ENCODE measurements at places on chromosomes 7 and 10.

- no peak for DNase-seq
These were observed 188.4 kb upstream of the IGFBP3 start for GRCh38 chr7:46109437-46109836.

- DNase-seq, result no peak
These were observed 156.5 kb downstream of the UBE2H start for GRCh38 chr7:129796186-129796775.

DNA sequence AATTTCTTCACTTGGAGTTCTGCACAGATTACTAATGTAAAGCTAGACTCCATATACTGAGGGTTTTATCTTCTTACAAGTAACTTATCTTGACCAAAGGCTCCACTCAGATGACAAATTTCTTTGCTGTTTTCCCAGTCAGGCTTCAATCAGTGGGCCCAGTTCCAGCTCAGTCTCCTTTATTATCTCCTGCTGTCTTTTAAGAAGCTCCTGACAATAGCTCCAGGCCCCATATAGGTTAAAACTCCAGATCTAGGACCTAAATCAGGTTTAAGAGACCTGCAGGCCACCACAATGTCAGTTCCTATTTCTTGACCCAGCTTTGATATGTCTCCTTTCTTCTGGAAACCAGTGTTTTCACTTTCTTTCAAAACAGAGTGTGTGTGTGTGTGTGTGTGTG is 165.2 kb downstream of the RELN start:
- DNase-seq, result no peak

- DNase-seq, result no peak
These were observed 314.6 kb downstream of the C7orf25 start for GRCh38 chr7:42597300-42597699.

DNA sequence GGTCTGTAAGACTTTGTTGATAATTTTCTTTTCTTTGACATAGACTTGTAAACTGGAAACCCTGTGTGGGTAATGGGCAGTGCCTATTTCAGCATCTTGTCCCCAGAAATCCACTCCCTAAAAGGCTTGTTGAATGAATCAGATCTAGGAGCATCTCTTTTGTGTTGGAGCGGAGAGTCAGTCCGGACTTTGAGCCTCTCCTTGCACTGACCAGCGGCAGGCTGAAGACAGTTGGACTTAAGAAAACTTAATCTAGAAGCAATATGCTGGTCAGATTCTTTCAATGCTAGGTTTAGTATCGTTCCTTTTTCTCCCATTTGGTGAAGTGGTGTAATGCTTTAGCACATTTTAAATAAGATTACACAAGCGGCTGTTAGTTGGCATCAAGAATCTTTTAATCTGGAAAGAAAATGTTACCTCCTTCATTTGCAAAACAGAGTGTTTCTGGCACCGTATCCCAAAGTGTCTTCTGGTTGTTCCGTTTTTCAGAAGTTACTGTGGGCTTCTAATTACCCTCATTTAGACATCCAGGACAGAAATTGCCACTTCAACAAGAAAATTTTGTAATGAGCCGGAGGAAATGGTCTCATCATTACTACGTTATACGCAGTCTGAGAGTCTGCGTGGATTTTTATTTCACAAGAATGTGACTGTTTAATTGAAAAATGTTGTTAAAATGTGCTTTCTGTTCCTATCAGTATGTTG is 74.7 kb downstream of the CUX1 start:
- no peak for DNase-seq

DNA sequence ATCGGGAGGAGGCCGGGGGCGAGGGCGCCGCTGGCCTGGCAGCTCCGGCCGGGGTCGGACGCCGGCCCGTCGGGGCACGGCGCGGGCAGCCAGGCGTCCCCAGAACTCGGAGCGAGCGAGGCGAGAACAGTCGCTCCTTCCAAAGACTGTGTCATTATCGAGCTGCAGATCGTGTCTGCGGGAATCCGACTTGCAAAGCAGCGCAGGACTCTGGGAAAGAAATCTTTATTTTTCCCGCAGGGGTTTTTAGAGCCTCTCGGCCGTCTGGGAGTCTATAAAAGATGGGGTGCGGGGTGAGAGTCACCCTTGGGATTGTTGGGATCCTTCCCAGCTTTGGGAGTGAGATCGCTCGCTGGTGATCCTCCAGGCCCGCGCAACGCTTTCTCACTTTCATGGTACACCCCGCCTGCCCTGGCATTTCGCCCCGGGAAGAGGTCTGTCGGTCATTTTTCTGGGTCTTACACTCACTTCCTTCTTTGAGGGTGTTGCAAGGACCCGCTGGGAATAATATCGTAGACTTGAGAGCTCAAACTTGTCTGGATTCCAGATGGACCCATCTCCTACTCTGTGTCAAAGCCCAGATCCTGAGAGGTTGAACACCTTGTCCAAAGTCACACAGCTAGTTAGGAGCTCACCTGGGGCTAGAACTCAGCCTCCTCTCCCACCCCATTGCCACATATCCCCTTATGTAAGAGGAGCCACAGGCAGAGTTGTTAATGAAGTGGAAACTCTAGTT is 1.0 kb downstream of the UBTD1 start:
- DNase-seq, result peak; percentile 80

- no peak for DNase-seq
These were observed 8.8 kb upstream of the EPHB4 start for GRCh38 chr7:100835903-100836811.

DNA sequence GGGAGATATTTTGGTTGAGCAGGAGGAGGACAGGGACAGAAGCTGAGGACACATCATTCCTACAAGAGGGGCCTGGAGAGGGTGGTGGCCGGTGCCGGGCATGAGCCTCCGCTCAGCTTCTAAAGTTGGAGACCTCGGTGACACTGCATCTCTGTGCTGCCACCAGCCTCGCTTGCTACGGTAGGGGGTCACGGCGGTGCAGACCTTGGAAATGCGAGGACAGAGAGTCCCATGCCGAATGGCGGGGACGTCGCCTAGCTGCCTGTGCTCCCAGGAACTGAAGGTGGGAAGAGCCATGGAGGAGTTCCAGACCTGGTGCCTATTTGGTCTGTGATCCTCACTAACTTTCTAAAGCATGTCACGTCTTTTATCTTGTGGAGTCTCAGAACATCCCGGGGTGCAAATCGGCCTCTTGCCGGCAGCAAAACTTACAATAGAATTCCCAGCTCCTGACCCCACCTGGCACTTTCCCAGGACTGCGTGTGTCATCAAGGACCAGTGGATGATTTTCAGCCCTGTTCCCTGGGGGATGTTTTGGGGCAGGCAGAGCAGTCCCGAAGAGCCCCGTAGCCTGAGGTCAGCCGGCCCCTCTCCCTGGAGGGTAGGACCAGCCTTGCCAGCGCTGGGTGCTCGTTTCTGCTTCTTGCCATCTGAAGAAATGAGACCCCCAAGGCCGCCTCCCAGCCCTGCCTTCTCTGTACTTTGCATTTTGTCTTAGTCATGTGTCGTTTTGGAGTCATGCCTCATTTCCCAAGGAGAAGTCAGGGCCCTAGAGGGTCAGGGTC is 205.8 kb upstream of the SHH start:
- DNase-seq, result no peak

DNA sequence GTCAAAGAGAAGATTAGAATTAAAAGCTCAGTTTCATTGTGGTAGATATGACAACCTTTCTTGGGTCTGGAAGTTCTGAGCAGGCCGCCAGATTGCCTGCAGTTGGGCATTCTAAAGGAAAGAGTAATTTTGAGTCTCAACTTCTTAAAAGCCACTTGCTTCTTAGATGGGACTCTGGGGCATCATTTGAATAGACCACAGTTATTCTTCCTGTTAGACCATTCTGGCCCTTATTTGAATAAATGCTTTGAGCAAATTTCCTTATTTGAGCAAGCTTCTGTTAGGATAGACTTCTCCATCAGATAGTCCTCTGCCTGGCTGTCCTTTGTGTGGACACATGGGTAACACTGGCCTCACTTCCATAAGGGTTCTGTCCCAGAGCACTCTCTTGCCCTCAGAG is 40.2 kb downstream of the SND1 start:
- no peak for DNase-seq

GRCh38 chr10:131743190-131744151 is 157.3 kb upstream of the PPP2R2D start:
- DNase-seq, result peak; percentile 99

GRCh38 chr7:131955679-131956078 is 399.3 kb upstream of the PODXL start:
- DNase-seq, result no peak

DNA sequence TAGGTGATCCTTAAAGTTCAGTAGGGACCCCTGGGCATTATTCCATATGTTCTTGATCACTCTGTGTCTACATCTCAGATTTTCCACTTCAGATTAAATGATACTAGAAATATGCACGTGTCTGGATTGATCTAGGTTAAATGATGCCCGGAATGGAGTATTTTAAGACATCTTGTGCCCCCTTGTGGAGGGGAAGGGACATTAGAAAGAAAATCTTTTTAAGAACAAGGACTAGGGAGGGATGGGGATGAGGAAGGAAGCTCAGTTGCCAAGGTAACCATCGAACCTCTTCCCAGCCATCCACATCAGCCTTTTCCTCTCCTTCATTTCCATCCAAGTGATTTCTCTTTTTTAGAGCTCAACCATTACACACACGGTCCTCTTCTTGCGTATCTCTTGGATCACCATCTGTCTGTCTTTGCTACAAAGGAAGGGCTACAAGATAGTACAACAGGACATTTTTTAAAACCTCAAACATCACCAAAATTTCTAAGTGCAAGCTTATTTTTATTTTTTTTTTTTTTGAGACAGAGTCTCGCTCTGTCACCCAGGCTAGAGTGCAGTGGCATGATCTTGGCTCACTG is 40.5 kb downstream of the PRSS2 start:
- peak; percentile 64 for DNase-seq

- no peak for DNase-seq
These were observed 71.8 kb downstream of the ARHGAP21 start for GRCh38 chr10:24651923-24652322.

DNA sequence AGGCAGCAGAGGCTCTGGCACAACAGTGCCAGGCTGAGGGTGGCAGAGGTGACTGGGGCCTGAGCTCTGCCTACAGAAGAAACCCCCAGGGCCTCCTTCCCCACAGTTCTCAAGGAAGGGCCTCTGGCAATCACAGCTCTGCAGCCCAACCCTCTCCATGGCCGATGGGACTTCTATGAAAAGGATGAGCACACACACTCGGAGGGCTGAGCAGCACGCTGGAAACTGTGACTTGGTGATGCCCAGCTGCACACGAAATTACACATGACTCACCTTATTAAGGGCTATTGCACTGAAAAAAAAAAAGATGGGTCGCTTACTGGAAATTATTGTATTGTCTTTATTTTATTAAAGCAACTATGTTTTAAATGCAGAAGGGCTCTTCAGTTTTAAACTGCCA is 42.9 kb upstream of the LRRC18 start:
- no peak for DNase-seq

DNA sequence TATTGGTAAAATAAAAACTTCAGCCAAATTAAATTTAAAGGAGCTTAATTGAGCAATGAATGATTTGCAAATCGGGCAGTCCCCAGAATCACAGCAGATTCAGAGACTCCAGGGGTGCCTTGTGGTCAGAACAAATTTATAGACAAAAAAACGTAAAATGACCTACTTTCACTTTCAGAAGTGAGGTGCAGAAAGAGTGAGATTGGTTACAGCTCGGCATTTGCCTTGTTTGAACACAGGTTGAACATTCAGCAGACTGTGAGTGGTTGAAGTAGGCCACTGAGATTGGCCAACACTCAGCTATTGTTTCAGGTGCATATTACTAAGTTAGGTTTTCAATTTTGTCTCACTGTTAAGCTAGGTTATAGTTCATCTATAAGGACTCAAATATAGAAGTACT is 153.4 kb downstream of the BICC1 start:
- DNase-seq, result no peak

DNA sequence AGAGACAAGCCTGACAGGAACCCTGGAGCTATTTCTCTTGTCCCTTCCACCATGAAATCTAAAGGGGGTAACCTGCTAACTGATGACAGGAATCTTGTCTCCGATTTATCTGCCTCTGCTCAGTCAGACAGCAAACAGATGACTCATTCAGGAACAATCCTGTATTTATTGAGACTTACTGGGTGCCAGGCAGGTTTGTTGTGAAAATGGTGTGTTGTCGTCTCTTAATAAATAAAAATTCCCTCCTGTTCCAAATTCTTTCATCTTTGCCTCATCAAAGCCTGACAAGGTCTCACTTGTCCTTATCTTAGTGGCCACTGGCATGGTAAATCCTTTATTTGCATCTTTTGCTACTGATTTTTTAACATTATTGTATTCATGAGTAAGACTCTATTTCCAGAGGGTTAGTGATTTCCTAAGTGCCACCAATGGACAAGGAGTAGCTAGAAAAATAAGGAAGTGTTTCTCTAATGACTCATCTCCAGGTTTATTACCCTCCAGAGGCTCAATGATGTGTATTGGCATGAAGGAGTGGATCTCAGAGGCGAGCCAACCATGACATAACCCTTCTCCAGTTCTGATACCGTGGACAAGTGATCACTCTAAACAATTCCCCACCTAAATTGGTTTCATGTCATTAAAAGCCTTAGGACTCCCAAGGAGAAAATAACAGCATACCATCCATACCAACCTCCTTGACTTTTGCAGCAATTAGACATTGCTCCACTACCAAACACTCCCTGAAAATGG is 724.0 kb downstream of the GRID1 start:
- peak; percentile 71 for DNase-seq

DNA sequence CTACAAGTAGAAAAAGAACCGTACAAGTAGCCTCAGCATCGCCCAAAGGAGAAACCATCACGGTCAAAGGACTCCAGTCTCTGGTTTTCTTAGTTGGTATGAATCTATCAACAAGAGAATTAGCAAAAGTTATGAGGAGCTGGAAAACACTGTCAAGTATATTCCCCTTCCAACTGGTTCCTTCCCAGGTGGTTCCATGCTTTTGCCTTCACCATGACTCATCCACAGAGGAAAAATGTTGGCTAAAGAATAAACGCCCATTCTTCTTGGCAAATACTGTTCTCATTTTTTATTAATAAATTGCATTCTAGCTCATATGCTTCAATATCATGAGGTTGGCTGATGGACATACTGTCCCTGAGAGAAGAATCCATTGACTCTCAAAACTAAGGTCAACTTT is 6.4 kb downstream of the ELMO1 start:
- DNase-seq, result no peak

GRCh38 chr10:84175436-84175835 is 1.8 kb downstream of the GPR15LG start:
- no peak for DNase-seq

- DNase-seq, result no peak
These were observed 8.5 kb downstream of the DYNC2I1 start for GRCh38 chr7:158864833-158865232.

DNA sequence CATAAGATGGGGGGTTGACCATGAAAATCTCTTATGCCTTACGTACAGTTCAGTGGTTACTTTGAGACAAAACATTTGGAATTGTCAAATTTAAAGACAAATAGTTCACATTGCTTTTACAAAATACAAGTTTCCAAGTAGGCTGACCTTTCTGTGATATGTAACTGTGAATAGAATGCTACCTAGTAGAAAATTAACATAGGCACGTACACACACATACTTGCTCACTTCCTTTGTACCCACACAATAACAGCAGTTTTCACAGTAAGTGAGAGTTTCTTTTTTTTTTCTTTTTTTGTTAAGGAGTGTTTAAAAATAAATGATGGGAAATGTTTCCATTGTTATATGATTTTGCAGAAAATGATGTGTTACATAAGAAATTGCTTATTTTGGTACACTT is 53.3 kb upstream of the SP8 start:
- DNase-seq, result no peak

- DNase-seq, result no peak
These were observed 238.1 kb upstream of the BMPER start for GRCh38 chr7:33667196-33667595.

GRCh38 chr10:44731283-44731682 is 179.9 kb upstream of the TMEM72 start:
- DNase-seq, result no peak

All from NB4 (cell line).